ENCODE measurements at places on chromosomes 7 and 10.

GRCh38 chr10:110747609-110748464 is 103.7 kb downstream of the RBM20 start:
- no peak for DNase-seq

- DNase-seq, result no peak
Measured at GRCh38 chr10:33041783-33042437, 83.9 kb upstream of the ITGB1 start.

DNA sequence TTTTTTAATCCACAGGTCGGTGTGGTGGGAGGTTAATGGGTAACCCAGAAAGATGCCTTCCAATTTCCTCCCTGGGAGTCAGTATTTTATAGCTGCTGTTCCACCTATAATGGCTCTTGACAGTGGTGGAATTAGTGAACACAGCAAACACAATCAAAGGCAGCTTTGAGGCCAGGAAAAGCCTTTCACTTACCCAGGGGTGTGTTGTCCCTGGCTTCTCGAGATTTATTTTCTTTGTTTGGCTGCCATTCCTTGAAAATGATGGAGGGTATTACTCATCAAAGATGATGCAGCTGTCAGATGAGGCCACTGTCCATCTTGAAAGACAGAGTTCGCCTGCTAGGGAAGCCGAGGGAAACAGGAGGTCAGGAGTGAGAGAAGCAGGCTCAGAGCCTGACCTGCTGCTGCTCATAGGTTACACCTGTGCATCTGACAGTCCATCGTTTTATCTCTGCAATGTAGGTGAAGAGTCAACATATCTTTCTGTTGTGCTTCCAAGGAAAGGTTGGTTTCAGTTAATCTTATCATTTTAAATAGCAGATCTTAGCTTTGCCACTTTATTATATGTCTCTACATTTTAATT is 221.6 kb downstream of the XPNPEP1 start:
- no peak for DNase-seq

DNA sequence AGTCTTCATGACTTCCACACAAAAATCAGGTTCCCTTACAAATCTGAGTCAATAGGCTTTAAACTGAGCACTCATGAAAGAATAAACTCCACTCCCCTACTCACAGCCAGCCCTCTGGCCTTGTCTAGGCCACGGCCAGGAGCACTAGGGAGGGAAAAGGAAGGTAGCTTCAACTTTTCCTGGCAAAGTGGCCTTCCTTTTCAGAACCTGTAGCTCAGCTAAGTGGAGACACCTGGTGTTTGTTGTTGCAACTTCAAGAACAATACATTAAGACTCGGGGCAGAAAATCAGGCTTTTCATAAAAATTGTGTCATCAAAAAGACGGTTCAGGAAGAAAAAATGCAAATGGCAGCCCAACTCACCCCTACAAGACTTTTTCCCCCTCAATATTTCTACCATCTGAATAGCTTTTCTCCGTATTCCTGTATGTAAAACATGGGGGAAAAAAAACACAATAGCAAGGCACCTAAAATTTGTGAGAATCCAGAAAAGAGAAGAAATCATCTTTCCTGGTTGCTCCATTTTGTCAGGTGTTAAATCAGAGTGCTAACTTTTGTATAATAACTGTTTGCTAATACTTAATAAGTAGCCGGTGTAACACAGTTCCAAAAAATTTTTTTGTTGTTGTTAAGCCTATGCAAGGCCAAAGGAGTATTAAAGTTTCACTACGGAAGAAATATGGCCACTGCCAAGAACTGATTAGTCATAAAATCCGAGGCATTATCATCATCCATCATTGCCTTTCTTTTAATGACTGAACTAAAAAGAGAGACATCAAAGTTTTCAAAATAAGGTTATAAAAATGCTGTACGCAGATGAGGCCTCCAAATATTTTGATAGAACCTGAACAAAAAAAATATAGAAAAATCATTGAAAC is 66.2 kb upstream of the ARID5B start:
- DNase-seq, result no peak

DNA sequence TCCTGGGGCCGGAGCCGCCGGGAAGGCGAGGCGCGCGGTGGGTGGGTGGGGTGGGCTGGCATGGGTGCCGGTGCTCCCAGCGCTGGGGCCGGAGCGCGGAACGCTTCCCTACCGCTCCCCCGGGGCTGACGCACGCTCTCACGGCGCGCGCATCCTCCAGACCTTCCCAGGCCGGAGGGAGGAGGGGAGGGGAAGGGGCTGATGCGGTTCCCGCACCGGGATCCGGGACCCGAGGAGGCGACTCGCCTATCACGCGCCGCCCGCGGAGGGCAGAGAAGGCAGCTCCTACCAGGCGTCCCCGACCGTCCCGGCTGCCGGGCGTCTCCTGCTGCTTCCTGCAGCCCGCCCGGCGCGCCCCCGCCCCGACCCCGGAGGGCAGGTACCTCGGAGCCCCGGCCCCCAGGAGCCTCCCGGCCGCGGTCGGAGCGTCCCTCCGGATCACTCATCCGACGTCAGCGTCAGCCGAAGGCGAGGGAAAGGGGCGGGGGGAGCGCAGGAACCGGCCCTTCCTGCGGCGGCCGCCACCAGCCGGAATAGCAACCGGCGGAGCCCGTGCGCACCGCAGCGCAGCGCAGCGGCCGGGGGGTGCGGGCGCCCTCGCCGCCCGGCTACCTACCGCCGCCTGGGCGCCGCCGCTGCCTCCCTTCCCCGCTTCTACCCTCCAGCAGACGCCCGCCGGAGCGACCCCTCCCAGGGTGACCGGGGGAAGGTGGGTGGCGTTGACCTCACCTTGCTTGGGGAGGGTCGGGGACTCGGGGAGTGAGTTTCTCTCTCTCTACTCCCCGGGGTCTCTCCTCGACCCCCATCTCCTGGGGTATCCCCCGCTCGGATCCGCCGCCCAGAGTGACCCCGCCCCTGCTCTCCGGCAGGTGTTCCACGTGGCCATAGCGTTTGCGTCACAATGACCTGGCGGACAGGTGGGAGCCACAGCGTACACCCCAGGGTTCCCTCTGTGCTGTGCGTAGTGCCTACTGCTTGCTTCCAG is at the start of gene ICA1:
ICA1 (minus strand) TSS at position 457 of the 985 bp plus-strand sequence. CDS start 26,241 bp downstream, outside the sequence.
- DNase-seq, result peak; percentile 82
